Skin of body (tissue), 3 donors: ENCODE measurements at places on chromosomes 2 and 18. TPM values are rescaled to one million over a fixed set of nuclear protein-coding genes. Genes with fewer than 3 reads are reported as not detected.

DNA sequence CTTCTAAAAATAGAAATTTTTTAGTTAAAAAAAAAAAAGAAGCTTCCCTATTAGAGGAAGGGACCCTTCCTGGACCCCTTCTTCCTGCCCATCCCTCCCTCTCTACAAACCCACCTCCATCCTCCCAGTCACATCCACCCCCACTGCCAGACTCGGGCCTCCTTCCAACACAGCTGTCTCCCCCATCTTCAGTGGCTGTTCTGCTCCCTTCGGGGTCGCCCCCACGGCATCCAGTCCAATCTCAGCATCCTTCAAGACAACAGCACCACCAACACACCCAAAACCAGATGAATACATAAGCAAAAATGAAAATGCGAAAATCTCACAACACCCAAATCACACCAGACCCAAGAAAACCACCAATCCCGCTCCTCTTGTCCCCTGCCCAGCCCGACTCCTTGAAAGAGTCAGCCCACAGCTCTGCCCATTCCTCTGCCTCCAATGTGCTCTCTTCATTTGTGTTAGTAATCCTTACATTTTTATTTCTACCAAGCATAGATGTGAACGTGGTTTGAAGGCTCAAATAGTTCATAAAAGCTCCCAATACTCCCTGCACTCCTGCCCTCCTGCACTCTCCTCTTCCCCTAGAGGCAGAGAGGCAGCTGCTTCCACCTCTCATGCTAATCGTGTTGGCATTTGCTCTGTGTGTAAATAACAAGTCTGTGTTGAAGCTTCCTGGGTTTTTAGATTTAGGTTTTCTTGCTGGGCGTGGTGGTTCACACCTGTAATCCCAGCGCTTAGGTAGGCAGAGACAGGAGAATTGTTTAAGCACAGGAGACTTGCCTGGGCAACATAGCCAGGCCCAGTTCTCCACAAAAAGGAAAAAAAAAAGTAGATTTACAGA, 37.0 kb downstream of the MAL start:
- no peak for DNase-seq

DNA sequence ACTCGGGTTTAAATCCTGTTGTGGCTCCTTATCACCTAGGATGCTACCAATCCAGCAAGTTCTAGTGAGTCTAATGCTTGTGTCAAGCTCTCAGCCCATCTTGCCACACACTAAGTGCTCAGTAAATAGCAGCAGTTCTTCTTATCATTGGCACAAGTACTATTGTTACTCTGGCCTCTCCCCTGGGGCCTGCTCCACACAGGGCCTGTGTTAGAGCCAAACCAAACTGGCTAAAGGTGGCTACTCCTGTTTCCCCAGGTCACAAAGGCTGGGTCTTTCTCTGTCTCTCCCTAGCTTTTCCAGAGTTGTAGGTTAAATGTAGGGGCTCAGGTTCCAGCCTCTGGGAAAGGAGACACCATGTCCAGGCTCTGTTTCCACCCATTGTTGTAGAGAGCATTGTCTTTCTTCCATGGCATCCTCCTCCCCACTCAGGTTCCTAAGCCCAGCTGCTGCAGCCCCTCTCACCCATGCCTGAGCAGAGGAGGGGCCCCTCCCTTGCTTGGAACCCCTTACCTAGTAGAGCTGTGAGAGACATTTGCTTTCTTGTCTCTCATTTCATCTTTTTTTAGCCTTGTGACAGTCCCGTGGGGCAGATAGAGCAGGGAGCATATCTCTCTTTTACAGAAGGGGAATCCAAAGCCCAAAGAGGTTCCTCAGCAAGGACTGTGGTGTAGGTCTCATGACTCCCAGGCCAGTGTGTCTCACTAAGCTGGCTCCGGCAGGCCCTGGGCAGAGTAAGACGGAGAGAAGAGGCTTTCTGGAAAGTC, 56.4 kb upstream of the OTOF start:
- no peak for DNase-seq

SAG gene
- total RNA-seq, result not detected

- no peak for DNase-seq
These were observed 85.2 kb upstream of the GRB14 start for GRCh38 chr2:164706522-164706921.

GRCh38 chr2:12412898-12413305, 303.8 kb upstream of the TRIB2 start:
- DNase-seq, result no peak

GRCh38 chr2:146370826-146371225, 1474.0 kb upstream of the ACVR2A start:
- no peak for DNase-seq

GRCh38 chr2:187976986-187977333, 314.7 kb upstream of the GULP1 start:
- DNase-seq, result no peak

GRCh38 chr2:17911491-17912260, 33.2 kb downstream of the KCNS3 start:
- no peak for DNase-seq

- peak; percentile 70 for DNase-seq
These were observed at the start of gene GALNT13 for GRCh38 chr2:153871231-153872221. TSS of gene GALNT13 (plus strand) at chr2:153871922.

- DNase-seq, result no peak
These were observed 88.4 kb upstream of the CRIM1 start for GRCh38 chr2:36267194-36267593.

- DNase-seq, result no peak
These were observed 191.8 kb downstream of the IKZF2 start for GRCh38 chr2:212959471-212960117.

LAMA3 gene
- total RNA-seq, result 60.6 TPM

- no peak for DNase-seq
These were observed 12.2 kb upstream of the DTNA start for GRCh38 chr18:34697891-34698290.

DNA sequence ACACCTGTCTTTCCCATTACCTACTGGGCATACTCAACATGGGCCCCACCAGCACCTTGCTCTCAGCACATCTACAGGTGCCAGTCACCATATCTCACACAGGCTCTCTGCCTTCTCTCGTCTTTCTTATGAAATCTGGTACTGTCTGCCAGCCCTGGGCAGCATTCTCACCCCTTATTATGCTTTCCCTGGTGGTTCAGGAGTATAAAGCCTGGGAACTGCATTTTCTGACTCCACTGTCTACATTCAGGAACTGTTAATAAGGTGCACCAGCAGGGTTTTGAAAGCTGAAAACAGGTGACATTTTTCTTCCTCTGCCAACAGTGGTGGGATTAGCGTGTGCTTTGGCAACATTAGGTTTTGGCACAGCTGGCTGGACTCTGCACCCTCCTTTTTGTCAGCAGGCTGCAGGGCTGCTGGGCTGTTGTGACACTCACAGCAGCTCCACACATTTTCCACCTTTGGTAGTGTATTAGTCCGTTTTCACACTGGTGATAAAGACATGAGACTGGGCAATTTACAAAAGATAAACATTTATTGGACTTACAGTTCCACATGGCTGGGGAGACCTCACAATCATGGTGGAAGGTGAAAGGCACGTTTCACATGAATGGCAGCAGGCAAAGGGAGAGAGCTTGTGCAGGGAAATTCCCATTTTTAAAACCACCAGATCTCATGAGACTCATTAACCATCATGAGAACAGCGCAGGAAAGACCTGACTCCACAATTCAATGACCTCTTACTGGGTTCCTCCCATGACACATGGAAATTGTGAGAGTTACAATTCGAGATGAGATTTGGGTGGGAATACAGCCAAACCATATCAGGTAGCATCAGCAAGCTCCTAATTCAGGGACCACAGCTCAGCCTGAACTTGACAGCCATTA, 343.1 kb upstream of the LYPD1 start:
- no peak for DNase-seq

GRCh38 chr2:150138587-150138986, 348.9 kb downstream of the RND3 start:
- no peak for DNase-seq

DNA sequence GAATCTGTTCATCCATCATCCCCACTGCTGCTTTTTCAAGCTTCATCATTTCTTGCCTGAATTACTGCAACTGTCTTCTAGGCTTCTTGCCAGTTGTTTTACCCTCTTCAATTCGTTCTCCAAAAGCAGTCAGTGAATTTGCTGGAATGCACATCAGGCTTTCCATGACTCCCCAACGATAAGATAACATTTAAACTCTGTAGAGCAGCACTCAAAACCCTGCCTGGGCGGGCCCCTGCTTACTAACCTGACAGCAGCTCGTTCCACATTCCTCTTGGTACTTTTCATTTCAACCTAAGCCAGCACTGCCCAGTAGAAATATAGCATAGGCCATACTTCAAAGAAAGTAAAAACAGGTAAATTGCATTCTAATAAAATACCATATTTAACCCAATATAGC, 342.9 kb downstream of the SUCLG1 start:
- no peak for DNase-seq

NTSR2 gene
- total RNA-seq, result 0.10 TPM
